ENCODE measurements at places on chromosomes 16 and 17.

- no peak for DNase-seq
These were observed 24.4 kb upstream of the CBFA2T3 start for GRCh38 chr16:89001117-89002027.

DNA sequence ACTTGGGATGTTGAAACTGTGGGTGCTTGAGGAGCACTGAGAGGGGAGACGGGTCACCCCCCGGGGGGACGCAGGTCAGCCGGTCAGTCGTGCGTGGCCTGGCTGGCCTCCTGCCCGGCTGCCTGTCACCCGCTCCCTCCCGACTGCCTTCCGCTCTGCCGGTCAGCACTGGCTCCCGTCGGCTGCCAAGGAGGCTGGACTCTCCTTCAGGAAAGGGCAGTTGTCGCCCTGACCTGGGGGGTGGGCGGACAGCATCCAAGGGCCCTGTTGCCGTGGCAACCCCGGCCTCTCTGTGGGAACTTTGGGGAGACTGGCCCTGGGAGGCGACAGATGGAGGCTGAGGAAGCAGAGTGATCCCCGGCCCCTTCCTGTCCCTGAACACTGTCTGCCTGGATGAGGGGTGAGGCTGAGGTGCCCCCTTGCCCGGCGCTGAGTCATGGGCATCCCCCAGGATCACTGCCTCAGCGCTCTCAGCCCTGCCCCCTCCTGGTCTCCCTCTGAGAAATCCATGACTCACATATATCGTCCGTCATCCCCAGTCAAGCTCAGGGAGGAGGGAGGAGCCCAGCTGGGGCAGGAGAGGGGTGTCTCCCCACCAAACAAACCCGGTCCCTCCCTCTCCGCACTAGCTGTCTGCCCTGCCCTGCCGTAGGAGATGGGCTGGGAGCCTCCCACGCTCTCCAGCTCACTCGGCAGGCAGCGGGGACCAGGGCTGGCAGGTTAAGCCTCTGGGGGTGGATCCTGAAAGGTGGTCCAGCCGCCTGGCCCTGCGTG, at the start of gene ADGRG1:
ADGRG1 (plus strand) TSS at position 623 of the 774 bp plus-strand sequence. CDS start 21,658 bp downstream, outside the sequence.
- DNase-seq: peak; percentile 32

- no peak for DNase-seq
These were observed 19.0 kb downstream of the CACNA1H start for GRCh38 chr16:1171854-1172428.

- no peak for DNase-seq
These were observed 1.1 kb upstream of the CAPN15 start for GRCh38 chr16:526181-527014.

DNA sequence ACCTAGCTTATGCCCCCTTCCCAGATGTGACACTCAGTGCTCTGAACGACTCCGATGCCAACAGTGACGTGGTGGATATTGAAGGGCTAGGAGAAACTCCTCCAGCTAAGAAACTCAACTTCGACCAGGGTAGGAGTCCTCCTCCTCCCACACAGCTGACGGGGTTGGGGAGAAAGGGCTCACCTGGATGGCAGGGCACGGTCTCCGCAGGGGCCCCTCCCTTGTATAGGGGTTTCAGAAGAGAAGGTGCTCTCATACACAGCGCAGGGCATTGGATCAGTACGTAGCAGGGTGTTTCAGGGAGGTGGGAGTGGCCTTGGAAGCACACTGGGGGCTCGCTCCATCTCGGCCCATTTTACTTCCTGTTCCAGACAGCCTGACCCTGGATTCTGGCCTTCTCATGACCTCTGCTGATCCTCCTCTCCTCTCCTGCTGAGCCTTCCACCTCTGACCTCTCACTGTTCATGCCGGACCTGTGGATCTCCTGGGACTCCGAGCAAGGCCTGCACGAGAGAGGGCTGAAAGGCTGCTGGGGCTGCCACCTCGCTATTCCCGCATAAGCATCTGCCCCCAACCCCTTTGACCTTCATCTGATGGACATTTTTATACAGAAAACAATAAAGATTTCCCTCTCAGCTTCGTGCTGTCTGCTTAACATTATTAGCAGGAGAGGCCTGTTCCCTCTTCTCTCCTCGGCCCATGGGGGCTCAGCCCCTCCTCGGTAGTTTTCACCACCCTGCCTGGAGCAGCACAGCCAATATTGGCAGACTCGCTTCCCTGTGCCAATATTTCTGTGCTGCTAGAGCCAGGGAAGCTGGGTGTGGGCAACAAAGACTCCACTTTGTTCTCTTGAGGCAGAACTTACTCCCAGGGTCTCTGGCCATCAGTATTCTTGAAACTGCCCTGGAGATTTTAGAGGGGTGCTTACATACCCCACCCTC, 4.7 kb downstream of the RNASEK start:
- DNase-seq: no peak

DNA sequence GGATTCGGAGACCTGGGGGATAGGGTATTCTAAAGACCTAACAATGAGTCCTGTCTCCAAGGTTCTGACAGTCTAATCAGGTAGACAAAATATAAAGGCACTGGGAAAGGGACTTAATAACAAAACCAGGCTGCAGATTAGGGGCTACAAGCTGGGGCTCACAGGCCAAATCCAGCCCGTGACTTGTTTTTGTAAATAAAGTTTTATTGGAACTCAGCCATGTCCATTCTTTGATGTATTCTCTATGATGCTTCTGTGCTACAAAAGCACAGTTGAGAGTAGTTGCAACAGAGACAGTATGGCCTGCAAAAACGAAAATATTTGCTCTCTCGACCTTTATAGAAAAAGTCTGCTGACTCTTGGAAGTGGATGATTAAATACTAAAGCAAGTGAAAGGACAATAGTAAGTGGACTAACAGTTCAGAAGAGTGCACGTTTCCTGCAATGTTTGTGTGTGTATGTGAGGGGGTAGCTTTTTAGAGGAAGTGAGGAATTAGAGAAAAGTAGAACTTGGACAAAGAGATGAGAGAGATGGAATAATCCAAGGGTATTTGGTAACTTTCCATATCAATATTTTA, 115.4 kb upstream of the ZFHX3 start:
- DNase-seq: no peak

- DNase-seq: no peak
These were observed 15.4 kb downstream of the TNS4 start for GRCh38 chr17:40485851-40486521.

- DNase-seq: no peak
These were observed 2.8 kb upstream of the NAGPA start for GRCh38 chr16:5036228-5037156.

- DNase-seq: no peak
These were observed 3.4 kb downstream of the SLC2A4 start for GRCh38 chr17:7284911-7285310.

- no peak for DNase-seq
These were observed 13.7 kb downstream of the UNC45B start for GRCh38 chr17:35161281-35161761.

DNA sequence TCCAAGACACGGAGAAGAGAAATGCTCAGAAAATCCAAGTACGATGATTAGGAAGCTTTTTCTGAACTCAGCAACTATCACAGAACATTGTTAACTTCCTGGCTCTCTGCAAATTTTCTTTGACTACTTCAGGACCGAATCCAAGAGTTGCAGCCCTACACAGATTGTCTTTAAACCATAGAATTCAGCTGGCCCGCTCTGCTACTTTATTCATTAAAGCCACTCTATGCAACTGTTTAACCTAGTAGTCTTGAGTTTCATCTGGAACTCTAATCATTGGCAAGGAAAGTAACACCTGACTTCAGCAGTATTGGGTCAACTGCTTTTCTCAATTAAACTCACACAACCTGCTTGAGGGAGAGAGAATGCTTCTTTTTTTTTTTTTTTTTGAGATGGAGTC, 210.1 kb downstream of the SLC39A11 start:
- DNase-seq: no peak

DNA sequence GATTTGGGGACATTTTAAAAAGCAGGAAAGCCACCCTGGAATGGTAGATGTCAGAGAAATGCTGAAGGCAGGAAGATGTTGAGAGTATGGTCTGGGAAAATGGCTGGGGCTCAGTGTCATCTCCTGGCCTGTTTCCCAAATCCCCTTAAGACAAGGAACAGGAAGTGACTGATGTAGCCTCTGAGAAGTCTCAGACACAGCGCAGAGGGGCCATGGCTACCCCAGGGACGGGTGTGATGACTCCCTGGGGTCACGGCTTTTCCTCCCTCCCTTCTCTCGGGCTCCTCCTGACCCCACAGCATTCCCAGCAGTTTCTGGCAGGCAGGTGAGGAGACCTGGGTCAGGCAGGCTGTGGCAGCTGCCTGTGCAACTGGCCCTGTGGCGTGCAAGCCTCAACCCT, 45.4 kb downstream of the RAP1GAP2 start:
- no peak for DNase-seq

- no peak for DNase-seq
These were observed 328 bp downstream of the LLGL1 start for GRCh38 chr17:18225642-18226283.

GRCh38 chr17:58326609-58327362, 1.8 kb downstream of the TSPOAP1 start:
- DNase-seq: no peak

- DNase-seq: no peak
These were observed 19.6 kb upstream of the PHF12 start for GRCh38 chr17:28970879-28971278.

GRCh38 chr16:60748366-60748765, 1287.9 kb downstream of the CDH8 start:
- no peak for DNase-seq

DNA sequence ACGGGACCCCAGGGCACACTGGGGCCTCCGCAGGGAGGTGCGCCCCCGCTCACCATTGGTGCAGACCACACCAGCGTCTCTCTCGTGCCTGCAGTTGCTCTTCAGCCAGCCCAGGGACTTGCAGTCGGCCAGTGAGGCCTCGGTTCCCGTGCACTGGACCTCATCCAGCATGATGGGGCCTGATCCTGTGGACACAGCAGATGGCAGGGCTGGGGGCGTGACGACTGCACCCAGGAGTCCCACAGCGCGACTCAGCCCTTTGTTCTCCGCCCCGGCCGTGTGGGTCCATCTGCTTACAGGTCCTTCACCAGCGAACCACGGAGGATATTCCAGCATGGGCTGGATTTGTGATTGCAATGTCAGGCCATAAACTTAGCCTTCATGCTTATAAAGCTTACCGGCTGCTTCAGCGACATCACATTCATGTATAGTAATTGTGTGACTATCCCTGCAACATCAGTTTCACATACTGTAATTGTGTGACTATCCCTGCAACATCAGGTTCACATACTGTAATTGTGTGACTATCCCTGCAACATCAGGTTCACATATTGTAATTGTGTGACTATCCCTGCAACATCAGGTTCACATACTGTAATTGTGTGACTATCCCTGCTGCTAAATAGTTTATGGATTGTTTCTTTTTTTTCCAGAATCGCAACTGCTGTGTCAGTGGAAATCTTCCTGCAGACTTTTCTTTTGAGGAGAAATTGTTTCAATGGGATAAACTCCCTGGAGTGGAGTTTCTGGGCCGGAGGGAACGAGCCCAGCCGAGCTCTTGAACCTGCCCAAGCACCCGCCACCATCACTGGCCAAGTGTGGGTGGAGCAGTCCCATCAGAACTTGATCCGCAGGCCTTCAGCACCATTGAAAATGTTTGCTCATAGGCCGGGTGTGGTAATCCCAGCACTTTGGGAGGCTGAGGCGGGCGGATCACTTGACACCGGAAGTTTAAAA, 4.8 kb downstream of the LGALS3BP start:
- no peak for DNase-seq

GRCh38 chr17:47262586-47262985, 9.0 kb downstream of the ITGB3 start:
- DNase-seq: no peak

- no peak for DNase-seq
These were observed 7.9 kb upstream of the MT2A start for GRCh38 chr16:56600398-56600999.

DNA sequence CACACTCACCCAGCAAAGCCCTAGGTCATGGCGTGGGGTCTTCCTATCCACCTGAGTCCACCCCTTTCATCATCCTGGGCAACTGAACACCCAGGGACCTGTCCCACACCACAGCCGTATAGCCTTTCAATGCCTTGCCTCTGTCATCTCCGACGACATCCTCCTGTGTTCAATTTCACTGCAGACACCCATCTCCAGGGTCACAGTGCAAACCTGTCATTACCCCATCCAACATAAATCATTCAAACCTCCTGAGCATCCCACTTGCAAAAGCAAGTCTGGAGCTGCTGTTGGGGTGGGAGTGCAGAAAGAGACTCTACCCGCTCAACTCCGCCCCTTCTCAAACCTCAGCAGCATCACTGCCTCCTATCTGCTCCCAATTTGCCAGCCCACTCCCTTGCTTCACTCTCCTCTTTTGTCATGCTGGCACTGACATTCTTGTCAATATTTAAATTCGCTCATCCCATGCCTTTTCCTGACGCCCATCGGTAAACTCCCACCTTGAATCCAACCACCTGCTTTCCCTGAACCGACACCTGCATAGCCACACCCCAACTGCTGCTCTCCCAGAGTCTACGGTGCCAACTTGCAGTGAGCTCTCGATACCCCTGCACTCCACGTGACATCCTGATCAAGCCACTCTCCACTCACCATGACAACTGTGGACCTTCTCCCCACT, 37.0 kb downstream of the MARF1 start:
- no peak for DNase-seq

GRCh38 chr17:75720656-75721462, at the start of gene ITGB4:
ITGB4 (plus strand) TSS chr17:75721459; CDS start chr17:75724704, 3,245 bp downstream.
- DNase-seq: no peak

DNA sequence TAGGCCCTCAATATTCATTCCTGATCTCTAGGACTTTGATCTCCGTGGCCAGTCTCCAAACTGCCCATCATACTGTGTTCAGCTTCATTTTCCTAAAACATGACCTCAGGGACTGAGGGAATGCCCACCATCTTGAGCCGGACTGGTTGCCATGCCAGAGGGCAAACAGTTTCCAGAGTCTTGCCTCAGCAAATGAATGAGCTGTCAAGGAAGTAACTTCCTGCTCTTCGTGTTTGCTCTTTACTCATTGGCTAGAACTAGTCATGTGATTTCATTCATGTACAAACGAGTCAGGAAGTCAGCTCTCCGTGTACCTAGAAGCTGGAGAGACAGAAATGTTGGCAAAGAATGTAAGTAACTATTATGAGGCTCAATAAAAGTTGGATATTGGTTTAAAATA, 50.2 kb downstream of the ANKFN1 start:
- no peak for DNase-seq
